ENCODE measurements at places on chromosomes 7 and 10. TPM values are rescaled to one million over a fixed set of nuclear protein-coding genes. Genes with fewer than 3 reads are reported as not detected.

DNA sequence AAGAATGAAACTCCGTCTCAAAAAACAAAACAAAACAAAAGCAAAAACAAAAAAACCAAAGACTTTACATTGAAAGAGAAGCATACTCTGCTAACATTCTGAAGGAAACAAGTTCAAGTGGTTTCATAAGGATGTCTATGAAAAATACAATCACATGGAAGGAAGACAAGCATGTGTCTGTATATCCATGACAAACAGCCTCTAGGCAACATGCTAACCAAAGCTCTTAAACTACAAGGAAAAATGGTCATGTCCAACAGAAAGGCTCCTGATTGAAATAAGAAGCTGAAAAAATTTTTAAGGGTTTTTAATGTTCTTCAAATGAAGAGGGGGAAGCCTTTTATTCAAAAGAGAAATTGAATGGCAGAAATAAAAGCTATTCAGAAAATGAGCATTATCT is 64.9 kb downstream of the UBE2H start:
- DNase-seq: no peak

DNA sequence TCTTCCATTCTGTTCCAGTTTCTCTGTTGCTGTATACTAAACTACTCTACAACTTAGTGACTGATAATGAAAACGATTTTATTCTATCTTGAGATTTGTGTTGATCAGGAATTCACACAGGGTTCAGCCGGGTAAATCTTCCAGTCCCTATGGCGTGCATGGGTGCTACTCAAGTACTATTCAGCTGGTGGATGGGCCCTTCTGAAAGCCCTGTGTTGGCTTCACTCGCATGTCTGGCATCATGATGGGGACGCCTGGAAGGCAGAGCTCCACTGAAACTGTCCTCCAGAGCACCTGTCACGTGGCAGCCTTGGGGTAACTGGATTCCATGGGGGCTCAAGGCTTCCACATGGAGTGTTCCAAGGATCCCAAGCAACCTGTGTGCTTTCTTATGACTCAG is 86.0 kb upstream of the ZMIZ1 start:
- no peak for DNase-seq

DNA sequence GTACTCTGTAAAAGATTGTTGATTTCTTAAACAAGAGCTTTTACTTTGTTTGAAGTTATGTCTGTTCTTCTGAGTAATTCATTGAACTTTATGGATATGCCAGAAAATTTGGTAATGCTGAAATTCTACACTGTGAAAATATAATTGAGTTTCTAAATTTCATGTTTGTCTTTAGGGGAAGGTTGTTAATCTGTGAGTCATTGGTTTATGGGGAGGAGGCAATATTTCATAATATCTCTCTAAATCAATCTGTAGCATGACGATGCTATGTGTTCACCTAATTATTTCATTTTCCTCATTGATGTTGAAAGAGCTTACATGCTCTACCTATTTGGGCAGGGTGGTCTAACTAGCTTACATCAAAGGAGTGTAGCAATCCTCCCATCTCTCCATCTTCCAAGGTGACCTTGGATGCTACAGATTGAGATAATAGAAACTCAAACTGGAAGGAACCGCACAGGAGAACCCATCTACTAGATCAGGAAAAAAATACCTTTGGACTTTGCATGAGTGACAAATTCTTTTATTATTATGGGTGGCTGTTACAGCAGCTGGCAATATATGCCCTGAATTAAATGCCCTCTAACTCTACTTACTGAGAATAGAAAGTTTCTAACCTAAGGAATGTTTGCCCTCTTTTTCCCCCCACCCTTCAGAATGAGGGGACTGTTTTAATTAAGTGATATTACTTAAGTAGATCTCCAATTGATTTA is 8.4 kb upstream of the SNX13 start:
- DNase-seq: no peak

The DNAJC30 gene
- total RNA-seq: 7.6 TPM

GRCh38 chr7:36391436-36392198 is 2.0 kb downstream of the ANLN start:
- DNase-seq: no peak

DNA sequence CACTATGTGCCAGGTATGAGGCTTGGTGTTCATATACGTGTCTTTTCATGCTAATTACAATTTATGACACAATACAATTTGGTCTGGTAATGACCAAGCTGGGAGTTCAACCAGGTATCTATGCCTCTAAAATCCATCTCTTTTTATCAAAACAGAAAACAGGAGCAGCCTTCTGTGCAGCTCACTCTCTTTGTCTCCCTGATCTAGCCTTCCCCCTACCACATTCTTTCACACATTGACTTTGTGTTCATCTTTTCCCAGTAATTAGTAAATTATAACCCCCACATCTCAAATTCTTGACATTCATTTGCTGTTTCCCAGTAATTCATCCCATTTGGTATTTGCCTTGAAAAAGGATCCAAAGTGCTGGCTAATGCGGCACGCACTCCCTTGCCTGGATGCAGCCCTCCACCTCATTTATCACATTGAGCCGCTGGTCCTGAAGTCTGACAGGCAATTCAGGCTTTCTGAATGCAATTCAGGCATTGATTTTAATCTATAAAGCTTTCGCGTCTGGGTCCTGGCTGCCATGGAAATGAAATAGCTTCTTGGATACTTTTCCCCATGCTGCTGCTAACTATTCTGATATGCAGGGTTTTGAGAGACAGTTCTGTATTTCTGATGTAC is 112.5 kb upstream of the ANKRD1 start:
- DNase-seq: no peak

The OR2A42 gene
- not detected for total RNA-seq

All from pancreas (tissue), 10 donors.